A673 (cell line): ENCODE measurements at places on chromosomes 11 and 22.
A peak's percentile ranks its signal among the peaks of the same experiment; 100 is the strongest.

GRCh38 chr22:30208631-30209603, 37.6 kb downstream of the LIF start:
- DNase-seq = no peak

- no peak for DNase-seq
Measured at GRCh38 chr22:41367680-41368542, 13.8 kb upstream of the TEF start.

DNA sequence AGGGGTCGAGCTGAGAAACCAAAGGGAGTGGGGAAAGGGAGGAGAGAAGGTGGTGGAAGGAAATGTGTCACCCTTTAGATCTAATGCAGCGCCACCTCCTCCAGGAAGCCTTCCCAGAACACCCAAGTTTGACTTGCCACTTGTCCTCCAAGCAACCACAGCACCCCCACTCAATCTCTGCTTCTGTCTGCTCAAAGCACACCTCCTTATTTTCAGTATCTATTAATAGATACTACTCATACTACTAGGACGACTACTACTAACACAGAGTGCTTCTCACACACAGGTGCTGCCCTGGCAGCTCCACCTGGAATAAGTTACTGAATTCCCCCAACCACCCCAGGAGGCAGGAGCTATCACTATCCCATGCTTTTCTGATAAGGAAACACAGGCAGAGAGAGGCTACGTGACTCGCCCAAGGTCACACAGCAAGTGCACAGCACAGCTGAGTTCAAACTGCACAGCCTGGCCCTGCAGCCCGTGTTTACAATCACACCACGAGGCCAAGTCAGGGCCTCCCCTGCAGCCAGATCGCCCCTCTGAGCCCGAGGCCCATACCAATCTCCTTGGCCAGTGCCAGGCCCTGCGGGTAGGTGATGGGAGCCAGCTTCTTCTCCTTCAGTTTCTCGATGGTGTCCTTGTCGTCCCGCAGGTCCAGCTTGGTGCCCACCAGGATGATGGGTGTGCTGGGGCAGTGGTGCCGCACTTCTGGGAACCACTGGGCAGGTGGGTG, 13.2 kb downstream of the RAC2 start:
- no peak for DNase-seq

- DNase-seq = no peak
Measured at GRCh38 chr22:22712092-22712658, 67.8 kb downstream of the GGTLC2 start.

GRCh38 chr11:65532388-65533064, 7.6 kb downstream of the SCYL1 start:
- no peak for DNase-seq

DNA sequence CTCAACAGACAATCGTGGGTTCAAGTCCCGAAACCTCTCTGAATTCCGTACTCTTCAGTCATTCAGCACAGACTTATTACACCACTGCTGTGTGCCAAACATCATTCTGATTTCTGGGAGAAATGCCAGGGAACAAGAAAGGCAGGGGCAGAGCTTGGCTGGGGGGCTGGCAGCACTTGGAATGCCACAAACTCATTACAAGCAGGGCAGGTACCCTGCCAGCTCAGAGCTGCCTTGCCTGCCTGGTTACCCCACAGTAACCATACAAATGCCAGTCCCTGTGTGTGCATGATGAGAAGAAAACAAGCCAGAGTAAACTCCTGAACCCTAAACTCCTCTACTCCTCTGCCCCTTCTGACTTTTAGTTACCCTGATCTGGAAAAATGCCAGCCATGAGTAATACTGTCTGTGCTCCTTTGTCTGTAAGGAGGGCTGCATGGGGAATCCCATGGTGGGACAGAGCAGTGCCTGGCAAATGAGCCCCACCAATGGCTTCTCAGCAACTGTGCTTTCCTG, 6.9 kb upstream of the RAD9A start:
- DNase-seq = peak; percentile 74

DNA sequence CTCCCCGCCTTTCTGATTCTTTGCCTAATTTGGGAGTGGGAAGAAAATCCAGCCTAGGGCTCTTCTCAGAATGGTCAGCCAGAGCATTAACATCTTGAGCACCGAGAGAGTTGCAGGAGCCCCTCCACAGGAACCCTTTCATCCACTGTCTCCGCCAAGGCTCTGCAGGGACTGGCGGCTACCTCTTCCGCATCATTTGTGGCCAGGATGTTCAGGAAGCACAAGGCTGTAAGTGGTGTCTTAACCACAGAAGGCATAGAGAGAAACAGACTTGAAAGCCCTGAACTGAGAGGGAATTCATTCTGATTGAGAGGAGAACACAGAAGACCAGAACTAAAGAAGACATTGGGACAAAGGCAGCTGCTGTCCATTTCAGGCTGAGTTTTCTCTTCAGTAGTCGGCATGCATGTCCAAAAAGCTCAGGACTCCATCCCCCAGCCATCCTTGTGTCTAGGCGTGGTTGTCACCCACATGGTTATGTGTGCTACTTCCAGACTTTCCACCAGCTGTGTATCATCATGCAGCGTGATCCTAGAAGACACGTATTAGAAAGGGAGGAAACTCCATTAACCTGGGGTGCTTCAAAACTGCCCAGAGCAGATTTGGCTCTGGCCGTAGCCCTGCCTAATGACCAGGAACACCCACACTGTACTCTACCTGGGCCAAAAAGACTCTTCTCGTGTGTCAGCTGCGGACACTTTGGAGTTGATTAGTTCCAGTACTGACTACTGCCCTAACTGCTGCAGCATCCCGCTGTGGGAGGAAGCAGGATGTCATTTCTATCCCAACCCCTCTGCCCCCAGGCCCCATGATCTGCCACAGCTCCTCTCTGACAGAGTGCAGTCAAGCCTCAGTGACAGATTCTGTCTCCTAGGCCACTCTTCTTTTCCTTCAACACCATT, 725.1 kb downstream of the NTM start:
- no peak for DNase-seq

DNA sequence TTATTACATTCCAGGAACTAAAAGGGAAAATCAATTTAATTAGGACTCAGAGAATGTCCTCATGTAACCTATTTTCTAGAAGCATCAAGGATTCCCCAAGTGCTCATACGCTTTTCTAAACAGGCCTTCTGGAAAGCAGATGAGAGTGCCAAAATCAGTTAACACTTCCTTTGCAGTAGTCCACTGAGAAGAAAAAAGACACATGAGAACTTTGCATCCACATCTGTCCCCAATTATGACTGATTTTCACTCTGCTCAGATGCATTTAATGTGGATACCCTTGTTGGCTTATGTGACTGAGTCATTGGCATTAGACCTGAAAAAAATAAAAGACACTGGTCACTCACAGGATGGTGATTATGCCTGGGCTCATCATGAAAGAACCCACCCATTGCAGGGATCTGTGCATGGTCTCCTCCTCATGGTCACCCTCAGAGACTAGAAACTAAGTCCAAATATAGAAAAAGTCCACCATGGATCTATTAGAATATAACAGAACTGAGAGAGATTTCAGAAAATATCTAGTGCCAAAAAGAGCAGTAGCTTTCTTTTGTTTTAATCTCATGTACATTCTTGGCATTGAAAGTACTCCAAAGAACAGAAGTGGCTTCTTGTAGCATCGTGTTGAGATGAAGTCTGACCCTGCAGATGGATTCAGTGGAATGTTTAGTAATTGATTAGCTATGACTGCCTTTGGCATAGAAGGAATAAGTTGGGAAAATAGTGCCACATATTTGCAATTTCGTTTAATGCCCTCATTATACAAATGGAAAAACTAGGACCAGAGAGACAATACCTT, 48.8 kb upstream of the FIBIN start:
- peak; percentile 33 for DNase-seq

GRCh38 chr11:64001484-64002420, 15.5 kb downstream of the OTUB1 start:
- DNase-seq = peak; percentile 72

- no peak for DNase-seq
Measured at GRCh38 chr11:35785287-35786167, 123.0 kb downstream of the TRIM44 start.

DNA sequence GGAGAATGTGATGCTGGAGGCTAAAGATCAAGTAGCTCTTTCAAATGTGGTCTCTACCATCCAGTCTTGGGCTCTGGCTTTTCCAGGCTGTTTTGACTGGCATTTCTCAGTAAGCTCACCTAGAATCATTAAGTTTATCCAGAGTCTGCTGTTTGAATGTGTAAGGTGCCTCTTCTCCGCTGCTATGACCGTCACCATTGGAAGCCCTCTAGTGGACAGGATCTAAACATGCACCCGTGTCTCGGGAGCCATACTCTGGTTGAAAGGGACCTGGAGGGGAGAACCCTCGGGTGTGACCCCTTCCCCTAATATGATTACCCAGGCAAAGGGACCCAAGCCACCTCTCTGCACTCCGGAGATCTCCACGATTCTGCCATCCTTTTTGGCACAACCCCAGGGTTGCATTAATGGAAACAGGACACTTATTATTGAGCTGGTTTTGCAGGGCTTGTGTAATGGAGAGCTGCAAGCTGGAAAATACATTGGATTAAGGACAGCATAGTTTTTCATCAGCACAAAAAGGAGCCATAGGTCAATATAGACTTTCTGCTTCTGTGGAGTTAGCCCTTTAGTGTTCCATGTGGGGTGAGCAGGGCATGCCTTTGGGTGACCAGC, 191.0 kb upstream of the LARGE1 start:
- peak; percentile 2 for DNase-seq

DNA sequence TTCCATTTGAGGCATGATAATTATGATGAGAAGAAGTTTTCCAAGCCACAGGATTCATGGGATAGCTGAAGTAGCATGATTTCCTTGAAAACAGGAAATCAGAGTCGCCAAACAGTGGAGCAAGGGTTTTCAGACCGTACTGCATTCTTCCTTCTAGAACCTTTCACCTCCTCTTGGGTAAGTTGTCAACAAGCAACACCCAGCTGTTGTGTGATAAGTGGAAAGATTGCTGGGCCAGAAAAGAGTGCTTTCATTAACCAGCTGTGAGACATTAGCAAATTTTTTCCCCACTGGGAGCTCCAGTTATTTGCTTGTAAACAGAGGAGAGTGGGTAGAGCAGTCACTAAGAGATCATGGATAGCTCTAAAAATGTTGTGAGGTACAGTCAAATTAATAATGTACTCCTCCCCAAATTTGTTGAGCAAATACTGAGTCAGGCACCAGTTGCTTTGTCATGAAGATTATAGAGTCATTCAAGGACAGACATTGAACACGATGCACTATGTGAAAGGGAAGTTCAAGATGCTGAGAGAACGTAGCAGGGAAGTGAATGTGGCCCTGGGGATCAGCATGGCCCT, 11.7 kb upstream of the MPEG1 start:
- DNase-seq = no peak

DNA sequence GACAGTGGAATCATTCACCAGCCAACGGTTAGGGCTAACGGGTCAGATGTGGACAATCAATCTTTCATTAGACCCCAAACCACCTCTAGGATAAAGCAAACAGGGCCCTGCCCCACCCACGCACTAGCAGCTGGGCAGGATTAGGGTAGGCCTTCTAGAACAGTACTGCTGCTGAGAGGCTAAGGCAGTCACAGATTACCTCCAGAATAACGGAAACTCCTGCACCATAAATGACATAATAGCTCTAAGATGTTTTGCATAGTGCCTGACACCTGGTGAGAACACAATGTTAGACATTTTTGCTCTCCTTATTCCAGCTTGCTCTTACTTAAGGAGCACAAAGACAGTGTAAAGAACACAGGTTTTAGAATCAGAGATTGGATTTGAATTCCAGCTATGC, 1.8 kb downstream of the SYTL2 start:
- DNase-seq = no peak
